ENCODE measurements at places on chromosomes 2 and 18.

- DNase-seq: peak; percentile 77
Observed at GRCh38 chr2:19989667-19990415, at the start of gene WDR35. WDR35 (minus strand) TSS chr2:19990105; CDS start chr2:19990015, 90 bp downstream.

- no peak for DNase-seq
Observed at GRCh38 chr2:222319586-222320435, 21.0 kb upstream of the PAX3 start.

DNA sequence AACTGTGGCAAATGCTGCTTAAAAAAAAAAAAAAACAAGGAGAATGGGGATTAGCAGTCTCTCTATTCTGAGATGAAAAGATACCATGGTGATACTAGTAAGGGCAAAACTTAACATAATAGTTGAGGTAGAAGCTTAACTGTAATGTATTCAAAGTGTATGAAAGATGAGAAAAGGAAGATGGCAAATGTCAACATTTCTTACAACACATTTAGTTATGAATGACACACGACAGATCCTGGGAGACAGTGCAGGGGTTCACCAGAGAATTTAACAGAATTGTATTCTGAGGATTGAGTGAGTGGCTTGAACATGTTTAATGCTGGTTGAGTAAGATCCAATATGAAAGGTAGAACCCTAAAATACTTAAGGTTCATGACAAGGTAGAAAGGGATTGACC lies 52.7 kb downstream of the CUL3 start:
- DNase-seq: no peak

- no peak for DNase-seq
Observed at GRCh38 chr2:150404147-150404546, 83.3 kb downstream of the RND3 start.

- DNase-seq: no peak
Observed at GRCh38 chr2:135817951-135818350, 19.0 kb downstream of the LCT start.

DNA sequence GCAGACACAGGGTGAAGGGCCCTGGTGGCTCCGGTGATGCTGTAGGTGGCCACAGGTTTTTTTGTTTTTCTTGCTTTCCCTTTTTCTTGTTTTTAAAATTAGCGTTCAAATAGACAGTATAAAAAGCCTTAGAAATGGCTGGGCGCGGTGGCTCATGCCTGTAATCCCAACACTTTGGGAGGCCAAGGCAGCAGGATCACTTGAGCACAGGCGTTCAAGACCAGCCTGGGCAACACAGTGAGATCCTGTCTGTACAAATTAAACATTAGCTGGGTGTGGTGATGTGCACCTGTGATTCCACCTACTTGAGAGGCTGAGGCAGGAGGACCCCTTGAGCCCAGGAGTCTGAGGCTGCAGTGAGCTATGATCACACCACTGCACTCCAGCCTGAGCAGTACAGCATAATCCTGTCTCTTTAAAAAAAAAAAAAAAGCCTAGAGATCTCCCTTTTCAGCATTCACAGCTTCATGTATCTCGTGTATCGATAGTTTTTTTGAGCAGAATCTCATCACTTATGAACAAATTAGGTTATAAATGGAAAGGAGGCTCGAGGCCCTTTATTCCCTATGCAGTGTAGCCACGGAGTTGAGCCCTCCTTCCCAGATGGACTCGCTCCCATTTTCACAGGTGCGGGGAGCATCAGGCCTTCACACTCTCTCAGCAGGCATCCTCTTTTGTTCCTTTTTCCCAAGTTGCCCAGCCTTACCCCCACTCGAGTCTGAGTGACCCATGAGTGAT lies 50.8 kb downstream of the EMILIN2 start:
- peak; percentile 6 for DNase-seq

DNA sequence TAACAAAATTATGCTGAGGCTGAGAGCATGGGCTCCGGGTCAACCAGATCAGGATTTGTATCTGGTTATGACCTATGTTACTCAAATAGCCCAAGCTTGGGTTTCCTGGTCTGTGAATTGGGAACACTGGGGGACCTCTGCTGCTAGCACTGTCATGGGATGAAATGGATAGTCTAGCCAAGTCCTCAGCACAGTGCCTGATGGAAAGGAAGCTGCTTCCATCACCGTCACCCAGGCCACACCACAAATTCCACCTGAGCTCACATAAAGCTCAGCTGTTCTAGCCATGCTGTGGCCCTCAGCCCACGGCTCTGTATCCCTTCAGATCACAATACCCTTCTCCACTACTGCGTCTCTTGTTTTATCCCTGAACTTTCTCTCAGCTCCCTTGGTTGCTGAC lies 179.6 kb upstream of the SP5 start:
- DNase-seq: no peak

- DNase-seq: no peak
Observed at GRCh38 chr2:239913636-239914417, 111.3 kb downstream of the NDUFA10 start.

- DNase-seq: no peak
Observed at GRCh38 chr2:49959961-49960553, 805.7 kb upstream of the FSHR start.

GRCh38 chr18:22465859-22466457 lies 48.2 kb upstream of the CTAGE1 start:
- no peak for DNase-seq

DNA sequence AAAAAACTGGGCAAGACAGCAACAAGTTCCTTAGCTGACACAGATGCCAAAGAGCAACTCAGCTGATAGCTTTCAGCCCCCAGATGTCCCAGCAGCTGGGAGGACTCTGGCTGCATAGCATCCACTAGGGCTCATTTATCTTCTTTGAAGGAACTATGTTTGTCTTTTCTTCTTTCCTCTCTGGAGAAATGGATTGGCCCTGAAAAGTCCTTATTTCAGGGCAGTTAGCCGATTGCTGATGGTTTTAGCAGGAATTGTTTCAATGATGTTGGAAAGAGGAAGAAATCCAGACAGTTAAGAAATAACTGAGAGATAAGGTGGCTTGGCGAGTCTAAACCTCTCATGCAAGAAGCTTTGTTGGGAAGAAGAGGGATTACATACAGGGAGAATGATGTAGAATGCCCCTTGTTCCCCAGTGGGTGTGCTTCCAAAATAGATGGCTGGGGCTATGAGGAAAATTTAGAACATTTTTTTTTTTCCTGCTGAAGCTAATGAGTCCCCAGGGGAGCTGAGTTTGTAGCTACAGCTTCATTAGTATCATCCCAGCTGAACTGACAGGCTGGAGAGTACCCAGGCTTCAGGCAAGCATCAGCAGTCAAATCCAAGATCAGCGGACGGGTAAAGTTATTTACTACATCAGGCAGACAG lies 33.6 kb upstream of the SERPINE2 start:
- DNase-seq: no peak

DNA sequence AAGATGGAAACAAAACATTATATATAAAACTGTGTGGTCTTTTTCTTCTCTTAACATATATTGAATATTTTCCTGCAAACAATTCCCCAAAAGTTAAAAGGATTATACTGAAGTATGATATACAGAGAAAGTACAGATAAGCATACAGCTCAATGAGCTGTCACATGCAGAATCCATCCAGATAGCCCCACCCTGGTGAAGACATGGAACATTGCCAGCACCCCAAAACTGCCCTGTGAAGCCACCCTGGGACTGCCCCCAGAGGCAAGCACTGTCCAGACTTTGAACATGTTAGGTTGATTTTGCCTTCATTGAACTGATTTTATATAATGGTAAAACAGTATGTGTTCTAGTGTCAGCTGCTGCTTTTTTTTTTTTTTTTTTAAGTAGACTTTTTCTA lies 112.3 kb upstream of the IL1R2 start:
- no peak for DNase-seq

DNA sequence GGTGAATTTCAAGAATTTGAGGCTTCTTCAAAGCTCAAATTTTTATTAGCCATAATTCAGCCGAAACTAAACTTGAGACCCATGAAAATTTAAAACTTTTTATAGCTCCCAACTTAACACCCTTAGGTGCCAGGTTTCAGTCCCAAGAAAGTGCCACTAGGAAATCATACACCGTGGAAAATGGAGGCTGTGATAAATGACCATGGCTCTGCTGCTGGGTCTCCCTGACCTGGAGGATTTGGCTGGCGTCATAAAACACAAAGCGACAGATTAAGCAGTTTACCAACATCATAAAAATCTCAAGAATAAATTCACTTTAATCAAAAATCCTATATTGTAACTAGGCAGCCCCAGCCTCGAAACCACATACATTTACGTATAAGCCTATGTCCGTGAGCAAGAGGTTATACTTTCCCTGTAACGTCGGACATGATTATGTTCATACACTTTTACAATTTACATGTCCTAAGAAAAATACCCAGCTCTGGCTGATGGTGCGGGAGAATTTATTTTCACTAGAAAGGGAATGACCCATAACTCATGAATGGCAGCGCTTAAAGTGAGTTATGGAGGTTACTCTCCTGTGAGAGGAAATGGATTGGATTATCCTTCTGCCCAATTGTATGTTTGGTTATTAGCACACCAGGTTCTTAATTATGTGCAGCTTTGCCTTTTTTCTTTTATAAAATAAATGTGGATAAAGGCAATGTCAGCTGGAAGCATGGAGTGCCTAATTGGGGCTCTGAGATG lies 329.4 kb downstream of the AGPS start:
- no peak for DNase-seq

DNA sequence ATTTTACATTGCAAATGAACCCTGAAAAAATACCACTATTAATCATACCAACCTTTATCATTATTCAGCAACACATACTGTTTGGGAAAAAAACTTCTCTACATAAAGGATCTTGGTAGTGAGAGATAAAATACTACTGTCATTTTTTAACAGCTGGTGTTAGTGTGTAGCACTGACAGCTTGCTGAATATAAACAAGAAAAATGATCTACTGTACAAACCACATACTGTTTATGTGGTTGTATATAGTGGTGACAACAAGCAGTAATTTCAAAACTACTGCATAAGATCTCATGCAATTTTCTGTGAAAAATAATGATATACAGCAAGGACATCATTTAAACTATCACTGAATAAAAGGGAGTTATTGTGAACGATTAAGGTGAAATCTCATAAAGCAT lies 601.2 kb downstream of the LRP1B start:
- no peak for DNase-seq

- DNase-seq: no peak
Observed at GRCh38 chr18:55054021-55054990, 95.0 kb upstream of the CCDC68 start.

- no peak for DNase-seq
Observed at GRCh38 chr2:99822474-99823207, 319.7 kb downstream of the AFF3 start.

- no peak for DNase-seq
Observed at GRCh38 chr18:23658285-23658684, 4.4 kb downstream of the ANKRD29 start.

DNA sequence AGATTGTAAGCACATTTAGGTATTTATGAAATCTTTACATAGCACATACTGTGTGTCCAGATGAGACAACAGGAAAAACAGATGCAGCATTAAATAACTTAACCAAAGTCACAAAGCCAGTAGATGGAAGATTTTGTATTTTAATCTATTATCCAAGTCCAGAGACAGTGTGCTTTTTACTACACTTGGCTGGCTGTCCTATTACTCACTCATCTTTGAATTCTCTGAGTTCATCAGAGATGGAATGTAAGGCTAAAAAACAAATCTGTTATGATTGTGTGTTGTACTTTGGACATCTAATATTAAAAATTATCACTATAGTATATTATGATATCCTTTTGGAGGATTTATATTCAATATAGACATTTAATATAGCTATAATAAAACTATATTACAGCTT lies 1189.4 kb downstream of the DSC3 start:
- DNase-seq: no peak

GRCh38 chr2:231934441-231935206 lies 8.4 kb upstream of the NPPC start:
- no peak for DNase-seq

DNA sequence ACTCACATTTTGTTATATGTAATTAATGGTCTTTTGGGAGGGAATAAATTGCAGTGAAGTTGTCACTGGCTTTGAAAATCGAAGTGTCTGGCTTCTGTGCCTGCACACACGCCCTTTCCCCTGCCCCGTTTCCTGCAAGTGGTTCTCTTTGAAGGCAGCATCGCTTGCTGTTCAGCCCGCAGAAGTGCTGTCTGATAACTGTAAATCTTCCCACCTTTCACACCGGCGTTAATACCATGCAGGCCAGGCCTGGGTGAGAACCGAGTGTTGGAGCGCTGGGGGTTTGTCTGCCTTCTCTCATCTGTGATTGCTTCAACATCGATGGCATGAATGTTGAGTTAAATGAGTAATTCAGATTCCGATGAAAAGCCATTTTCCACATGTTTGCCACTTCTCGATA lies 37.9 kb upstream of the RPL31 start:
- no peak for DNase-seq

DNA sequence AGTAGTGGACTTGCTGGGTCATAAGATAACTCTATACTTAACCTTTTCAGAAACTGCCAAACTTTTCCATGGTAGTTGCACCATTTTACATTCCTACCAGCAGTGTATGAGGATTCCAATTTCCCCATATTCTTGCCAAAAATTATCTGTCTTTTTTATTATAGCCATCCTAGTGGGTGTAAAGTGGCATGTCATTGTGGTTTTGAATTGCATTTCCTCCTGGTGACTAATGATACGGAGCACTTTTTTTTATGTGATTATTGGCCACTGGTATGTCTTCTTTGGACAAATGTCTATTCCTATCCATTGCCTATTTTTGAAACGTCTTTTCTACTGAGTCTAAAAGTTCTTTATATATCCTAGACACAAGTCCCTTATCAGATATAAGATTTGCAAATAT lies 44.3 kb downstream of the CACNB4 start:
- DNase-seq: no peak

DNA sequence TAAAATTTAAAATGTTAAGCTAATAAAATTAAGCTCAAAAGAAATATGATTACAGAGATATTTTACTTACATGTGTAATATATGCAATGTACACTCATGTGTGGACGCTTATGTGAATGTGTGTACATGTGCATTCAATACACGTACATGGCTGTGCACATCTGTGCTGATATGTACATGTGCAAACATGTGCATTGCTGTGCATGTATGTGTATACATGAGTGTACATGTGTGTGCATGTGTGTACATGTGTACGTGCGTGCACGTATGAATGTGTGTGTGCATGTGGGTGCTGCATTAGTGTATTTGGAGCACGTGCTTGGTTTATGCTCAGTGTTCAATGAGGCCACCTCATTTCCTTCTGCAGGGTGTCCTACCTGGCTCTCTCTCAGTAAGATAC lies 88.2 kb upstream of the TMEM18 start:
- no peak for DNase-seq

DNA sequence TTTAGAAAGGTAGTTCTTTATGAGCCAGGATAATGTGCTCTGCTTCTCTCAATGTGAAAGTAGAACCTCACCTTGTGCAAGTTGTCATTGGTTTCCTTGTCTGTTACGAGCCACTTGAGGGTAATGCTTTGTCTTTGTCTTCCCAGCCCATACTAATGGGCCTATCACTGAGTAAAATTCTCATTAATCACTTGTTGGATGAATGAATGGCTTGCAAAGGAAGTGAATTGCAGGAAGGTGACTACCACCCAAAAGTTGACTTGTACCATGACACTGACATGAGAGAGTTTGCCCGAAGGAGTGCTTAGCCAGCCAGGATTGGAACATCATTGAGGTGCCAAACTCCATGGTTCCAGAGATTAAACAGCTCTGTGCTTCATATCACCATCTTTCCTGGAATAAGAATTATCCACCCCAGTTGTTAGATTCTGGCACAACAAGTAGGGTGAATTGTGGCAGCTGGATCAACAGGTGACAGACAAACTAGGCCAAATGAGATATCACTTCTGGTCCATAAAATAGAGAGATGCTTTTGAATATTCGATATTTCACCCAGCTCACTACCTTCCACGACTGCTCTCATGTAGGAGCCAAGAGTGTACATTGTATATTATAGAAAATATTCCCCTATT lies 20.5 kb upstream of the CD28 start:
- no peak for DNase-seq
